Body of pancreas (tissue), 4 donors: ENCODE measurements at places on chromosomes 4 and X. TPM values are rescaled to one million over a fixed set of nuclear protein-coding genes. Genes with fewer than 3 reads are reported as not detected.

Gene TASL
- 0.26 TPM for total RNA-seq

Gene NAP1L2
- 3.4 TPM for total RNA-seq

Gene PF4V1
- not detected for total RNA-seq

Gene RAB40A
- not detected for total RNA-seq

Gene SPOCK3
- not detected for total RNA-seq

Gene GLOD5
- not detected for total RNA-seq

Gene CXCL11
- total RNA-seq, result not detected
